ENCODE measurements at places on chromosomes 7 and 10.

DNA sequence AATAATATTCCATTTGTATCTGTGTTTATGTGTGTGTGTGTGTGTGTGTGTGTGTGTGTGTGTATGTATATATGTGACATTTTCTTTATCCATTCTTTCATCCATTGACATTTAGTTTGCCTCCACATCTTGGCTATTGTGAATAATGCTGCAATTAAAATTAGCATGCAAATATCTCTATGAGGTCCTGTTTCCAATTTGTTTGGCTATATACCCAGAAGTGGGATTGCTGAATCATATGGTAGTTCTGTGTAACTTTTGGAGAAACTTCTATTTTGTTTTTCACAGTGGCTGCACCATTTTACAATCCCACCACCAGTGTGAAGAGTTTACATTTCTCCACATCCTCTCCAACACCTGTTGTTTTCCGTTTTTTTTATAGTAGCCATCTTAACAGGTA, 53.1 kb downstream of the CH25H start:
- no peak for DNase-seq

DNA sequence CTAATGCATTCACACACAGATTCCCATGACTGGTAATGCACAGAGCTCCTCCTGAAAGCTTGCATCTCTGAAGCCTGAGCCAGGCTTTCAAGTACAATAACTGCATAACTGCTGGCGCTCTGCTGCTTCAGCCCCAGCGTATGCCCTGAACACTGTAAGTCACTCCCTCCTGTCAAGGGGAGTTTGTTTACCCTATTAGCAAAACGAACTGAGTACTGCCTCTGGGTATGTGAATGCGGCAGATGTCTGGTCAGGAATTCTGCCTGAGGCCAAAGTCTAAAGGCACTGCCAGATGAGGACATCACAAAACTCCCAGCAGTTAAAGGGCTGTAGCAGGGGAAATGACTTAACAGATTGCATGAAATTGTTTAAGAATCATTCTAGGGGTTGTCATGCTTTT, 97.7 kb downstream of the NRCAM start:
- no peak for DNase-seq

- no peak for DNase-seq
Observed at GRCh38 chr7:143456992-143457793, 13.9 kb downstream of the TAS2R60 start.

DNA sequence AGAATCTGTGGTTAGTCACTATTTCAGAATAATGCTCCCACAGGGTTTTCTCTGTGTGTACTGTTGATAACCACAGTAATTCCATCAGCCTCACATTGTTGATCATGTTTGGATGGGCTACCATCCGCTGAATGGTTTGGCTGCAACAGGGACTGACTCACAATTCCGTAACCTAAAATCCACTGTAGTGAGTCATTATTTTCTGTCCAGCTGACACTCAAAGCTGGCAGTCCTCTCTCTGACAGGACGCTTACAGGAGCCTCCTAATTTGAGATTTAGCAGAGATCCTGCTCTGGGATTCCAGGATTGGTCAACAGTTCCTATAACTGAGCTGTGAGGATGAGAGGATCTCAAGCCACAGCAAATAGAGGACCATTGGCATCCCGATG, 32.7 kb downstream of the VWA2 start:
- DNase-seq = no peak

- DNase-seq = no peak
Observed at GRCh38 chr7:55305135-55305534, 60.0 kb upstream of the LANCL2 start.

- no peak for DNase-seq
Observed at GRCh38 chr10:71447676-71448075, 51.0 kb downstream of the CDH23 start.

- peak; percentile 33 for DNase-seq
Observed at GRCh38 chr10:124448696-124449169, 1.1 kb downstream of the NKX1-2 start.

DNA sequence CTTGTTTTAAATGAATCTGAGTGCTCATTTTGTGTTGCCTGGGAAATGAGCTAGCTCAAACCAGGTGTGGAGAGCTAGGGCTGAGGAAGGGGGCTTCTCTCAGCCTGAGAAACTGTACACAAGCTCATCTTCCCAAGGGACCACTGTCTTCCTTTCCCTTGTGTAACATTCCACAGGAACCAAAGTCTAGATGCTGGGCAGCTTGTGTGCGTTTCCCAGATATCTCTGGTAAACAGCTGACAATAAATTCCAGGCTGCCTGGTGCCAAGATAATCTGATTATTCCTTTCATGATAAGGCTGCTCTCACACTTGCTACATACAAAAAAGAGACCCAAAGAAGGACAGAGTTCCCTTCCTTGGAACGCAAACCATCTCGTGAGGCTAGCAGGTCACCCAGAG, 33.1 kb upstream of the MKLN1 start:
- DNase-seq = no peak

GRCh38 chr7:105648561-105649401, 67.5 kb upstream of the EFCAB10 start:
- DNase-seq = no peak

GRCh38 chr7:41702635-41703371, at the start of gene INHBA:
INHBA (minus strand) TSS chr7:41703090; CDS start chr7:41700374, 2,716 bp downstream.
- no peak for DNase-seq

GRCh38 chr10:82463614-82464013, 588.6 kb downstream of the NRG3 start:
- no peak for DNase-seq

GRCh38 chr10:3095373-3096139, 28.2 kb downstream of the PFKP start:
- DNase-seq = no peak

DNA sequence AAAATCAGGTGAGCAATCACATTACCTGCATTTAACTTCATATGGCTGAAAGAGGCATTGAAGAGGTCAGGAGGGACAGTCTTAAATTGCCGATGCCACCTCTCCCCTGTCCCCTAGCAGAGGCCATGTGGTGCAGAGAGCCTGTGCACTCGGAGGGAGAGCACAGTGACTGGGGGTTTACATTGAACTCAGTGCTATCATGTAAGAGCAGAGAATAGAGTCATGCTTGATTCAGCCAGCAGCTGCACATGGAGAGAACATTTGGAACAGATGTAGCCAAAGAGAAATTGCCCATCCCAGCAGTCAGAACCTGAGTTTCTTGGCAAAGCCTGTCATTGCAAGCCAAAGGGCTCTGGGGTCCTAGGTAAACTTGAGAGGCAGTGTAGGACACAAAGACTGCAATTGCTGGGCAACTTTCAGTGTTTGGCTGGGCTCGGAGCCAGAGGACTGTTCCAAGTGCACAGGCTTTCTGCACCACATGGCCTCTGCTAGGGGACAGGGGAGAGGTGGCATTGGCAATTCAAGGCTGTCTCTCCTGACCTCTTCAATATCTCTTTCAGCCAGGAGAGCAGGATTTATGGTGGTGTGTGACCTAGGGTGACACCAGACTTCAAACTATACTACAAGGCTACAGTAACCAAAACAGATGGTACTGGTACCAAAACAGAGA, 267.1 kb downstream of the REEP3 start:
- no peak for DNase-seq

DNA sequence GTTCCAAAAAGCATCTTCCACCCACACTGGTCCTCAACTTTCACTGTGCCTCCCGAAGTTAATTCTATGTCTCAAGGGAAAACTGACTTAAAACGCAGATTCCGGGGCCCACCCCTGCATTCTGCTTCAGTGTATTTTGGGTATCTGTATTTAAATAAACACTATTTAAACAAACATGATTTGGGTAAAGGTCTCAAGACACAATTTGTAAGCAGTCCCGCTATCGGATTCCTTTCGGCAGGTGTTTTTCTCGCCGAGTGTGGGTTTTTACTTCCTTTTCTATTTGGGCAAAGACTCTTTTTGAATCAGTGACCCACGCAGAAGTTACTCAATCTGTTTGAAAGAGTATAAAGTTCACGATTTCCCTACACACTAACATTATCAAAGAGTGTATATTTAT, 1.2 kb downstream of the PDIA4 start:
- no peak for DNase-seq

DNA sequence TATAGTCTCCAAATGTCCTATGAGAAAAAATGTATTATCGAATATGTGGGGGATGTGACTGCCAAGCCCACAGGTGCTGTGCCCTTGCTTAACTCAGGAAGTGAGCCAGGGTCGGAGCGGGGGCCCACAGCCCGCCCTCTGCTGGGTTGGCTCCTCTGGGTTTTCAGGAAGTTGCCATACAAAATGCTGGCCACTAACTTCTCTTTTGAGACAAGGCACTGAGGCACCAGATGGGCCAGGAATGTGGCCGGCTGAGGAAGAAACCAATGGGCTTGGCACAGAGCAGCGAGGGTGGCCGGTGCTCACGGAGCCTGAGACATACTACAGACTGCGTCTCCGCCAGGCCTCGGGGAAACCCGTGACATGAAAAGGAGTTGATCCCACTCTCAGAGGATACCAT, 58.9 kb downstream of the FAM53B start:
- no peak for DNase-seq

DNA sequence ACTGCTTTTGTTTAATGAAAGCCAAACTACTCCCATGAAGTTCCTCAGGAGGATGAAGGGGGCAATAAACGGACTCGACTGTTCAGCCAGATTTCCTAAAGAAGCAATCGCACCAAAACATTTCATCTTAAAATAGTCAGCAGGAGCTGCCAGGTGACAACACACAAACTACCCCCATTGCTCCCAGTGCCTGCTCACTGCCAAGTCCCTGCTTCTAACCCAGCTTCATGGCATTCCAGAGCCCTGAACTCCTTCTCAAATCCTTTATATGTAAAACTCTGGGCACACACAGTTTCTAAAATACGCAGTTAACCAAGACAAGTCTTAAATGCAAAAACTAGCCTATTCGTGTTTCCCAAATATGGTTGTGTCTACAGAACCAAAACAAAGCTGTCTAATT, 110.0 kb downstream of the SORBS1 start:
- no peak for DNase-seq

Data from endothelial cell (in vitro differentiated cells).